H4 (cell line): ENCODE measurements at places on chromosomes 7 and 10. TPM values are rescaled to one million over a fixed set of nuclear protein-coding genes. Genes with fewer than 3 reads are reported as not detected.

The MBL2 gene
- not detected in 2 replicates for total RNA-seq

- DNase-seq: no peak
Measured at GRCh38 chr7:70953331-70953741, 178.6 kb upstream of the GALNT17 start.

The CEP55 gene
- total RNA-seq: 62.2 and 69.9 TPM in 2 replicates

The FOXI2 gene
- not detected in 2 replicates for total RNA-seq

DNA sequence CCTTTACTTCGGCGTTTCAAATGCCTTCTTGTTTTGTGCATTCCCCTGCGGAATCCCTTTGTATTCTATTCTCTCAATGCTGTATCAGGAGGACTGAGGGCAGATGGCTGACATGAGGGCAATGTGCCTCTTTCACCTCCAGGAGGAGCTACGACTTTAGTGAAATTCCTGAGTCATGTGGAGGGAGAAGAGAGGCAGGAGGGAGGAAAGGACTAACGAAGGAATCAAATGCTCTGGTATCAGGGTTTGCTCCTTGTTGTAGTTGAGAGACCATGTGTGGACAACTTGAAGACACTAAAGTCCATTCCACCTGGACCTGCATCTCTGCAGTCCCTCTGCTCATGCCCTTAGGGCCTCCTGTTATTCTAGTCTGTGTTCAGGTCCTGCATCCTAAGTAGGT lies 40.2 kb upstream of the PRSS58 start:
- DNase-seq: peak; percentile 68

GRCh38 chr7:124322561-124322960 lies 289.7 kb upstream of the TMEM229A start:
- DNase-seq: no peak

The CYP3A4 gene
- not detected in 2 replicates for total RNA-seq

The ZCWPW1 gene
- total RNA-seq: 1.9 and 2.2 TPM in 2 replicates

DNA sequence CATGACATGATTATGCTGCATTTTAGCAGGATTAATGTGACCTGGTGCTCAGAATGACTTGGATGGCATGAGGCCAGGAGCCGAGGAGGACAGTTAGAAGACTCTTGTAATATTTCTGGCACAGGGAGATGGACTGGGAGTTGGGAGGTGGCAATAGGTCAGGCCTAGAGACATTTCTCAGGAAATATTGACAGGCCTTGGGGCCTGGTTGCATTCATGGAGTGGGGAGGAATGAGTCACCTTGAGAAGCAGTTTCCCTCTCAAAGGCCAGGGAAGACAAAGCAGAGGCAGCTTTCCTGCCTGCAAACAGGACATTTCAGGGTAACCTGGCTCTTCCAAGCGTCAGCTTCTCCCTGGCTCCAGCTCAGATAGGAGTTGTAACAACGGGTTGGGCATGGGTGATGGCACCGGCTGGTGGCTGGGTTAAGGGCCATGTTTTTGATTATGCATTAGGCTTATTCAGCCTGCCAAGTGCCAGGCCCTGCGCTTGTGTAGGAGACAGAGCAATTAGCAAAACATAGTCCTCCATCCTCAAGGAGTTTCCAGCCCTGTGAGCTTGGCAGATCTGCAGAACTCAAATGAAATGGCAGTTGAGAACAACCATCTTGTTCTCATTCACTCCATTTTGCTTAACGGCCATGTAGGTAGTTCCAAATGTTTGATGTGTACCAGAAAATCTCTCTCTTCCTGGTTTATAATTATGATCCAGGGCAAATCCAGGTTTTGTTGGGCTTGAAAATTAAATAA lies 38.2 kb downstream of the HK1 start:
- DNase-seq: no peak

DNA sequence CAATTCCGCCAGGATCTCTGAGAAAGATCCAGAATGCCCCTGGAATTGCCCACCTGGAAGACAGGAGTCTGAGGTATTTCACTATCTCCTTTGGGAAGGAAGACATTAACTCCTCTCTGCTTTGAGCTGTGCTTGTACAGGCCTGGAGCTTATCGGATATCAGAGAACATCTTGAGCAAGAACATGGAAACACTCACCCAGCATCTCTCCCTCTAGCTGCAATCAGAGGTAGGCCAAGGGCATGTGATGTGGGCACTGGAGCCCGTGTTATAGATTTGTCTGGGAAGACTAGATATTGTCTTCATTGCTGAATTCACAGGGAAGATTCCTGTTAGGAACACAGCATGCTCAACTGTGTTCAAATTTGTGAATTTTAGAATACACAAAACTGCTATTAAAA lies 233.9 kb downstream of the PHF14 start:
- DNase-seq: no peak

The ACTL6B gene
- total RNA-seq: not detected in 2 replicates

The DLX6 gene
- total RNA-seq: 1.7 and 5.3 TPM in 2 replicates

- no peak for DNase-seq
Measured at GRCh38 chr7:139271718-139272628, 40.9 kb downstream of the UBN2 start.

The STRA8 gene
- total RNA-seq: not detected in 2 replicates

The FRG2B gene
- 0.06 TPM in 1 of 2 replicates, not detected in the other for total RNA-seq

DNA sequence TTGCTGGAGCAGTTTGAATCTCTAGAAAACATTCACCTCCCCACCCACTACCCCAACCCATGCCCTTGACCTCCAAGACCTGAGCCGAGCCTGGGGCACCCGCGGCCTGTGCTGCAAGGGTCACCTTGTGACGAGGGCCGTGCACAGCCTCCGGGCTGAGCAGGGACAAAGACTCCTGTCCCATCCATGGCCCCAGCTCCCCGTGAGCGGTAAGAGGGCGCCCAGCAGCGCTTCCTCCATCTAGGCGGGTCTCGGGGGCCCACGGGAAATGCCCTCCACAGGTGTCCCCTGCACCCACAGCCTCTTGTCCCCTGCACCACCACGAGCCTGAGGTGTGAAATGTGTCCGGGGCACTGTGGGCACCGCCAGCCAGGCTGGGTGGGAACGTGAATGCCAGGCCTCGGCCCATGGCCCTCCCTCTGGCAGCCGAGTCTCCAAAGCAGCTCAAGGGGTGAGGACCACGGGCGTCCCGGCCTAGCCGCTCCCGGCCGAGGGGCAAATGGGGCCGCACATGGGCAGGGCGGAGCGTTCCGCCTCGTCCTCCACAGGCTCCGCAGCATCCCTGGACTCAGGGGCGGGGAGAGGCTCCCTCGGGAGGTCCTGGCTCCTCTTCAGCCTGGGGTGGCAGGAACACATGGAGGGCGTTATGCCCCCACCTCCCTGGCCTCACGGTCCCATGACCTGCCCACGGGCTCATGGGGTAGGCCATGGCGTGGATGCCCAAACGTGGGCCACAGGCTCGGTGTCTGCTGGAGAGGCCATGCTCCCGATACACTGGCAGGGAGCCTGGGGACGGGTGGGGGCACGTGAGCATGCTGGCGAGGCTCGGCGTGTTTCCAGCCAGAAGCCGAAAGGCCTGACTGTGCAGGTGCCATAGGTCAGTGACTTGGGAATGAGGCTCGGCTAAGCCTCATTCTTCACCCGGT lies 21.1 kb downstream of the DPYSL4 start:
- DNase-seq: no peak

GRCh38 chr7:70093205-70093904 lies 495.1 kb downstream of the AUTS2 start:
- peak; percentile 56 for DNase-seq

GRCh38 chr7:139753081-139753692 lies 24.6 kb downstream of the HIPK2 start:
- no peak for DNase-seq

GRCh38 chr7:44537442-44537841 lies 3.7 kb downstream of the NPC1L1 start:
- DNase-seq: no peak

GRCh38 chr10:31808258-31809218 lies 120.1 kb downstream of the ARHGAP12 start:
- DNase-seq: peak; percentile 32

GRCh38 chr10:44313761-44314165 lies 71.1 kb downstream of the CXCL12 start:
- no peak for DNase-seq

The PTPRZ1 gene
- total RNA-seq: 0.02 and 0.39 TPM in 2 replicates

The NUTM2A gene
- total RNA-seq: 0.37 TPM in 1 of 2 replicates, not detected in the other
